Activated CD4-positive, CD25-positive, alpha-beta regulatory T cell treated with anti-CD3 and anti-CD28 coated beads, Interleukin-2, amount 50 U/mL, for 72 hours (primary cell): ENCODE measurements at places on chromosomes 6 and 20.

DNA sequence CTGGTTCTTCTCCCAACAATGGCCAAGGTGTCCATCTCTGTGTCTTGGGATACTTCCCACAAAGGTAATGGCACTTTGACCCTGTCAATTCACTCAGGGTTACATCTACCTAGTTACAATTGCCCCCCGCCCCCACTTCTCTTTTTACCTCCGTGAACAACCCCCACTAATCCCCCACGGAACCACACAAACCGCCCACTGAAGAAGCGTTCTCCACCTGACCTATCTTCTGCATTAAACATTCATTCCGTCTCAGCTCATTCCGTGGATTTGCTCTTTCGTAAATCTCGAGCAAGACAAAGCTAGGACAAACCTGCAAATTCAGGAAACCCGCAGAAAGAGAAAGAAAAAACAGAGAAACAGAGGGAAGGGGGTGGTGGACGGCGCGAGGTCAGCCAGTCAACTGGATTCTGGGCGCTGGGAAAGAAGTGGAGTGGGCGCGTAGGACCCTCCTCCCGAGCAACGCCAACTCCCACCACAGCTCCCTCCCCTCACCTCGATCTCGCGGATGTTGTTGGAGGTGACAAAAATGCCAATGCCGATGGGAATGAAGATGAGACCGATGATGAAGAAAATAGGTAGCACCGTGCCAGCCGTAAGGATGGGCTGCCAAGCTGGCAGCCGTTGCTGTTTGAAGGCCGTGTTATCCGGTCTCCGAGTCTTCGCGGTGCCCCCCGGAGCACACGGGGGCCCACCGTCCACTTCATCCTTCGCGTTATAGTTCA lies 523 bp downstream of the TMEM30A start:
- DNase-seq = no peak

- DNase-seq = no peak
Observed at GRCh38 chr6:3956054-3956453, 106.9 kb downstream of the FAM50B start.

GRCh38 chr6:35044145-35044745 lies 96.9 kb downstream of the TCP11 start:
- no peak for DNase-seq

DNA sequence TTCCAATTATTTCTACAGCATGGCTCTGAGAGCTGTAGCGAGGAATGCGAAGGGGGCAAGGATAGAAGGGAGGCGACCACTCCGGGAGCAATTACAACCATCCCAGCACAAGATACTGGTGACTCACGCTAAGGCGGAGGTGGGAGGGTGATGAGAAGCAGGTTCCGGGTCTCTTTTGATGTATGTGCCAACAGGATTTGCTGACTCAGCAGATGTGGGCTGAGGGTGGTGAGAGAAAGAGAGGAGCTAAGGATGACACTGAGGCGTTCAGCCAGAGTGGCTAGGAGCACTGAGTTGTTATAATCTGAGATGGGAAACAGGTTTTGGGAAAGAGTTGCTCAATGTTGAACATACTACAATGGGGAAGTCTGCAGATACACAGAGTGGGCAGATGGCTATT lies 9.3 kb upstream of the TXNDC5 start:
- DNase-seq = no peak

GRCh38 chr6:157133856-157134255 lies 189.5 kb downstream of the TMEM242 start:
- no peak for DNase-seq

DNA sequence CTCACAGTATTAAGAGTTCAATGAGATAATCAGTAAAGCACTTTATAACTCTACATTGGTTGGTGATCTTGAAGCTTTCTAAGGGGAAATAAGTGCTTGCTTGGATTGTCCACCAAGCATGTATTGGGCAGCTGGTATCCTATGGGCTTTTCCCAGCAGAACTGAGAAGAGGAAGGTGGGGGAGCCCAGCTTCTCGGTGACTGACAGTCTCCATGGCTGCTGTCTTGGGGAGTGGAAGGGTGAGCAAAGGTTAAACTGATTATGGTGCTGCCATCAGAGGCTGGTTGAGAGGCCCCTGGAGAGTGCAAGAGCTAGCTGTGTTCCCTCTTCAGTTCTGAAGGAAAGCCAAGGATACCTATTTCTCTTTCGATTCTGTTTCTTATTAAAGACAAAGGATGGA lies 35.5 kb upstream of the ADTRP start:
- no peak for DNase-seq

DNA sequence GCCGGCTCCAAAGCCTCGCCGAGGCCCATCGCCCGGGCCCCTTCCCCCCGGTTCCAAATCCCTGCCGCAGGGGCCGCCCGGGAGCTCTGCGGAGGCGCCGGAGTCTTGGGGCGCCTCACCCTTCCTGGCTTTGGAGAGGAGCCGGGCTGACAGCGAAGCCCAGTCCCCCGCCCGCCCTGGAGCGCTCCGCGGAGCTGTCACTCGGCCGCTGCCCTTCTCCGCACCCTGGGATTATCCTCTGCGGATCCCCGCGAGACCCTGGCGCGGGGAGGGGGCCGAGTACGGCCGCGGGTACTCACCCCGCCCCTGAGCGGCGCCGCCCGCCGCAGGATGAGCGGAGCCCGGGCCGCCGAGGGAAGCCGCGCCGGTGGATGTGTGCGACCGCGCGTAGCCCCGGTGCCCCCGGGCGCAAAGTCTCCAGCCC lies 343 bp downstream of the SNAP91 start:
- no peak for DNase-seq

- no peak for DNase-seq
Observed at GRCh38 chr6:157364705-157365104, 16.3 kb upstream of the ZDHHC14 start.

GRCh38 chr20:32277361-32278198 lies at the start of gene KIF3B:
KIF3B (plus strand) TSS chr20:32277651; CDS start chr20:32309778, 32,127 bp downstream.
- peak; percentile 79 for DNase-seq

GRCh38 chr20:14422892-14423291 lies 85.5 kb upstream of the FLRT3 start:
- DNase-seq = no peak

DNA sequence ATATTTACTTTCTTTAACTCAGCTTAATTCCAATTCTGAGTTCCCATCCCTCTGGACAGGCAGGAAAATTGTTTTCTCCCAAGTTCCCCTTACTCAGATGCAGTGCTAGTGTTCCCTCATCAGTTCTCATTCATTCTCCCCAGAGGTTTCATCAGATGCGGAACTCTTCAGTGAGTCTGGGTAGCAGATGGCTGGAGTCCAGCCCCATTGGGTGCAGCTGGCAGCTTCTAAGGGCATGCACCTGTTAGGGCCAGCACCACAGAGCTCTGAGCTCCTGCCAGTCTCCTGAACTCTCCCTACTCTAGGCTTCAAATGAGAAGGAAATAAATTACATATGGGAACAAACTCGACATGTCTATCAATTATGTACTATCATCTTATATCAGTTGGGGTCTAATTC lies 76.6 kb downstream of the SOD2 start:
- no peak for DNase-seq

DNA sequence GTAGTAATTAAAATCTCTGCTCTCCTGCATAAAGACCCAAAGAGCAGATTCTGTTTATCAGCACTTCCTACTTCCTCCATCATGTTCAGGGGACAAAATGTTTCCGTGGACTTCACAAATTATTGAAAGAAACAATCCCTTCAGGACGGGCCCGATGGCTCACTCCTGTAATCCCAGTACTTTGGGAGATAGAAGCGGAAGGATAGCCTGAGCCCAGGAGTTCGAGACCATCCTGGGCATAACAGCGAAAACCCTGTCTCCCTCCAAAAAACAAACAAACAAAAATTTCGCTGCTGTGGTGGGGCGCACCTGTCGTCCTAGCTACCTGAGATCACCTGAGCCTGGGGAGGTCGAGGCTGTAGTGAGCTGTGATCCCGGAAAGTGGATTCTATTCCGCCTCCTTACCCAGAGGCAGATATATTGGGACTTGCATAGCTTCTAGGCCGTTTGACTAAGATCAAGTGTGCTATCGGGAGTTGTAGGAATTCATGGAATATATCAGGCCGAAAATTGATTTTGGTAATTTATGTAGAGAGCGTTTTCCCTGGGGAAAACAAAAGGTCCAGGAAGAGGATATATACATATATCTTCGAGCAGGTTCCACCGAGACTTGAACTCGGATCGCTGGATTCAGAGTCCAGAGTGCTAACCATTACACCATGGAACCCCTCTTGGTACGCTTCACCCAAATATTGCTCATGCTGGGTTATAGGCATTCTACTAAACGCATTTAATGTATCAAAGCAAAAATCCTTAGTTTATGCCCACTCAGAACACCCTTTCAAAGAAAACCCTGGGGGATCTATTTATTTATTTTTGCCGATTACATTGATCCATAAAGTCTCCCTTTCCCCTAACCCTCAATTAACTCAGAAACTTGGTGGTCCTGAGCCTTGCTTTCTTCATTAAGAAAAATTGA lies 74.5 kb upstream of the ZNF184 start:
- DNase-seq = no peak

DNA sequence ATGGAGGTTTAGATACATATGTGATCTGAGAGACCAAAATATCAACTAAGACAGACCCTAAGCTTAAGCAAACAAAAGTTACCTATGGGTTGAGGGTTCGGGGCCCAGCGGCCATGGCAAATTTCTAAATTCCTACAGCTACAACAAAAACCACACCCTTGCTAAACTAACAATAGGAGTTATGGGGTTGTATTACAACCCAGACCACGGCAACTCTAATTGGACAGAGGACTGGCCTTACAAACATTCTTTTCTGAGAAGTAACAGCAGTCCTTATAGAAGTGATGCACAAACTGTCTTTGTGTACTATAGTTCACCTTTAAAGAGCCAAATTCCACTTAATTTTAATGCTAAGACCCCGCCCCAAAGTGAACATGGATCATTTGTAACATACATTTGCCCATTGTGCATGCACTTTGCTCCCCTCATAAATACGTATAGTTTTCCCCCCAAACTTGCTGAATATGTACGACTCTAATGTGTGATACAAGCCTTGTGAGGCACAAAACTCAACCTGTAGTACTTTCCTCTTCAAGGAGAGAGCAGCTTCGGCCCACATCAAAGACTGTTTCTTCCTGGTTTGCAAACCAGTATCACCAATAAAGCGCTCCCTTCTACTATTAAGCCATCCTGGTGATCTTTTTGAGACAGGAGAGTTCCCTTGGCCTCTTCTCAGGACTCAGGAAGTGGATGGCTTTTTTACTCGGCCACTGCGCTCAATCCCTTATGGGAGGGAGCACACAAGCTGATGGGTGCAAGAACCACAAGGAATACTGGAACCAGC lies 25.6 kb upstream of the MBOAT1 start:
- no peak for DNase-seq

DNA sequence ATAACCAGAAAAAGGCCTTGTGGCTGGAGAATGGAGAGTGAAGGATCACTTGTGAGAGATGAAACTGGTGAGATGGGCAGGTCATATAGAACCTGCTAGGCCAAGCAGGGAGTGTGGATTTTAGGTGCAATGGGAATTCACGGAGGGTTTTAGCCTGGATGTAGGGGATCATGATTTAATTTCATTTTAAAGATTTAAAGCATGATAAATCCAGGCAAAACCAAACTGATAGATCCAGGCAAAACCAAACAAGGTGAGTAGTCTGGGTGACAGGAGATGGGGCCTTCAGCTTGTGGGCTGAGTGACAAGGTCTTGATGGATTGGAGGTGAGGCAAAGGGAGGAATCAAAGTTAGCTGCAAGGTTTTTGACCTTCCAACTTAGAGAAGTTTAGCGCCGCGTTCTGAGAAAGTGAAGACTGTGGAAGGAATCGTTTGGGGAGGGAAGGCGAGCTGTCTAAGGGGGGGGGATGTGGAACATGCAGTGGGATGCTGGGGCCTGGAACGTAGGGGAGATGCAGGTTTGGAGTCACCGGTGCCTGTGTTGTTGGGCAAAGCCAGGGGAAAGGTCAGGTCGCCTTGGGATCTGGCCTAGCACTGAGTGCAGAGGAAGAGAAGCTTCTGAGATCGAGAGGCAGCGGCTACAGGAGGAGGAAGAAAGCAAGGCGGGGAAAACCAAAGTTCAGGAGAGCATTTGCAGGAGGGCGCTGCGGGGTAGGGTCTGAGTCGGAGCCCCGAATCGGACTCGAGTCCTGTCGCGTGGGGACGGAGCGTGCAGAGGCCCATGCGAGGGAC lies 1.3 kb upstream of the PLCG1 start:
- no peak for DNase-seq

GRCh38 chr6:107033126-107033525 lies 5.1 kb downstream of the MTRES1 start:
- DNase-seq = no peak

DNA sequence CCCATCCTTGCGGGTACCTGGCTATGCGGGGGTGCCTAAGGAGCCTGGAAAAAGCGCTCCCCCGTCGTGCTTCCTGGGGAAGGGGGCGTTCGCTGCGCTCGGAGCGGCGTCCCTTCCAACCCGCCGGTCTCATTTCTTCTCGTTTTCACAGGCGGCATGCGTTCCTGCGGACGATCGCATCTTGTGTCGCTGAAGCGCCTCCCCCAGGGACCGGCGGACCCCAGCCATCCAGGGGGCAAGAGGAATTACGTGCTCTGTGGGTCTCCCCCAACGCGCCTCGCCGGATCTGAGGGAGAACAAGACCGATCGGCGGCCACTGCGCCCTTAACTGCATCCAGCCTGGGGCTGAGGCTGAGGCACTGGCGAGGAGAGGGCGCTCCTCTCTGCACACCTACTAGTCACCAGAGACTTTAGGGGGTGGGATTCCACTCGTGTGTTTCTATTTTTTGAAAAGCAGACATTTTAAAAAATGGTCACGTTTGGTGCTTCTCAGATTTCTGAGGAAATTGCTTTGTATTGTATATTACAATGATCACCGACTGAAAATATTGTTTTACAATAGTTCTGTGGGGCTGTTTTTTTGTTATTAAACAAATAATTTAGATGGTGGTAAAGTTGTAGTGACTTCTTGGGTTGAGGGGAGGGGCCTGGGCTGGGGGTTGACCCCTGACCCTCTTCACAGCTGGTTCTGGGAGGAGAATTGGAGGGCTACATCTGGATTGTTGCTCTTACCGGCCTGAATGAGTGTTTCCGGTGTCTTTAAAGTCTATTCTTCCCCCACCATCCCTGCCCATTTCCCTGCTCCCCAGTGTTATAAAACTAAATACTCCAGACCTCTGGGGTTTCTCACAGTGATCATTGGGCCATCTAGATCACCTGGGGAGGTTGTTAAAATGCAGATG lies 1.1 kb downstream of the ID1 start:
- no peak for DNase-seq

- DNase-seq = peak; percentile 63
Observed at GRCh38 chr6:39309942-39310531, 4.2 kb downstream of the KCNK17 start.

- DNase-seq = peak; percentile 63
Observed at GRCh38 chr6:79813854-79814709, 133.3 kb downstream of the ELOVL4 start.

DNA sequence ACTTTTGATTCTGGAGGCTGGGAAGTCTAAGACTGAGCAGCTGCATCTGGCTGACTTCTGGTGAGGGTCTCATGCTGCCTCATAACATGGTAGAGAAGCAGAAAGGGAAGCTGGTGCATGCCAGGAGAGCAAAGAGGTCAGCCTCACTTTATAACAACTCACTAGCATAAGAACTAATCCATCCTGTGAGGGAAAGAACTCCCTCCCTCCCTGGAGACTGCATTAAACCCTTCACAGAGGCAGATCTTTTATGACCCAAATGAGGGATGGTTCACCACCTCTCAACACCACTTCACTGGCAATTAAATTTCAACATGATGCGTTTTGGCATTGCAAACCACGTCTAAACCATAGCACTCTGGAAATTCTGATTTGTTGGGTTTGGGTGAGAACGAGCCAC lies 33.9 kb downstream of the STXBP5 start:
- no peak for DNase-seq

- no peak for DNase-seq
Observed at GRCh38 chr6:157505912-157506491, 125.0 kb downstream of the ZDHHC14 start.

GRCh38 chr20:45946149-45946970 lies 11.9 kb downstream of the PCIF1 start:
- no peak for DNase-seq

GRCh38 chr6:84249724-84250123 lies 22.3 kb upstream of the CEP162 start:
- DNase-seq = no peak
